ENCODE measurements at places on chromosomes 13 and 19. TPM values are rescaled to one million over a fixed set of nuclear protein-coding genes. Genes with fewer than 3 reads are reported as not detected.

DNA sequence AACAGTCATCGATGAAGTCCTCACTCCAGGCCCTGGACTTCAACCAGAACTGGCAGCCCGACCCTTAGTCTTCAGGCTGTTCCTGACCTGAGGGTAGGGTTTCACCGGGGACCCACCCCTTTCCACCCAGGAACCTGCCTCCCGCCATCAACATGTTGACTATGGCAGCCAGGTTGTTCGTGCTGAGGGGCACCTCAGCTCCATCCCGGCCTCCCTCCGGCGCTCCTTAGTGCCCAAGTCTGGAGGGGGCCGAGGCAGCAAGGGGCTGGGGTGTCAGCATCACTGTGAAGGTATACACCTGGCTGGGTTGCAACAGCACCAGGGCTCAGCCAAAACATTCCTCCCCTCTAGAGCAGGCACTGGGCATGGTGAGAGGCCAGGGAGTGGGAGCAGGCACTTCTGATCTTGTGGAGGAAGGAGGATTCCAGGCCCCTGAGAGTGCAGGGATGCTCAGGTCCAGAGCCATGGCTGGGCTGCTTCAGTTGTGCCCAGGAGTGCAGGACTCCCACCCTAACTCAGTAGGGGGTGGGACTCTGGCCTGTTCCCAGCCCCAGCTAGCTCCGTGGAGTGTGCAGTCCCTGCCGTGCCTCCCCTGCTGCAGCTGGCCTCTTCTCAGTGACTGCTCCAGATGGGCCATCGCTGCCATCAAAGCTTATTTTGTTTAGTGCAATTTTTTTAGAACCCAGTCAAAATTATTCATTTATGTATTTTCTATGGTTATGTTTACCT, 1445.9 kb downstream of the PCDH9 start:
- no peak for DNase-seq

CD70 gene
- 57.3 TPM for total RNA-seq

SIGLEC8 gene
- total RNA-seq: not detected

DNA sequence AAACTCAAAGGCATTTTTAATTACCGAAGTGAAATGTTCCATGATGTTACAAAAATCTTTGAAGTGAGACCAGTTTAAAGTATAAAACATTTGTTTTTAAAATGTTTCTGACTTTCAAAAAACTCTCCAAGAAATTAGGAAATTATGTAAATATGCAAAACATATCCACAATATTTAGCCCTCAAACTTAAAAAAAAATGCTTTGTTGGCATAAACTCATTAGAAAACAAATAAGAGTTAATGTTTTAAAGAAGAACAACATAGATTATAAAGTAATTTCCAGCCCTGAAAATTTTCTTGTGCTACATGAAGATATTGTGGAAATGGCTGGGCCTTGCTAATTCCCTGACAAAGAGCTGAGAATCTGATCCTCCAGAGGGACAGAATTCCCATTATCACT, 199.7 kb upstream of the STARD13 start:
- DNase-seq: no peak

DNA sequence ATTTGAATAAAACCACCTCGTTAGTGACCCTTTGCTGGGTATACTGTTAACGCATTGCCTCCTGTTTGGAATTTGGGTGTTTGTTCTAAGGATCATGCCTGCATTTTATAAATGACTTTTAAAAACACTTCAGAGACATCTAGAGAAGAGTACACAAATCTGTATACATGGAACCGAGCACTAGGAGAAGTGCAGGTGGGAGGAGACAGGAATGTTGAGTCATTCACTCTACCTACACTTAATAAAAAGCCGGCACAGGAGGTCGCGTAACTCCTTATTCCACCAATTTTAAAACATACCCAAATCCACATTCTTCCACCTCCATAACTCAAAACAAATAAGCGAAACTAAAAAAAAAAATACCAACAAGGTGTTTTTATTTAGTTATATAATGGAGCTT, 48.6 kb downstream of the FGF9 start:
- no peak for DNase-seq
